Renal cortical epithelial cell (primary cell): ENCODE measurements at places on chromosomes 7 and 10.

DNA sequence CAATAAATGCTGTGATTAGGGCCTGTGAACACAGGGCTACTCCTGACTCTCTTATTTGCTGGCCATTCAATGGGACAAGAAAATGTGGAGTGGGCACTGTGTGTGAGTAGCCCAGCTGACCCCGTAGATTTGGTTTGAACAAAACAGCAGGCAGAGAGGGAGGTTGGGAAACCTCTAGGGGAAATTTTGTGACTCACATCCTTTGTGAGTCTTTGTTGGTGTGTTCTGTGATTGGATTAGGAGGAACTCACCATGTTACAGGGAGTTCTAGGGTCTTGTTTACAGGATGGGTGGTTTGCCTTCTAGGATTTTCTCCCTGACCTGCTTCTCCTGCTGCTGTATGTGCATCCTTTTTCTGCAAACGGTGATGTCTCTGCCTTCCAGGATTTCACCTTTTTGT lies 128.3 kb upstream of the MKI67 start:
- peak; percentile 27 for DNase-seq

DNA sequence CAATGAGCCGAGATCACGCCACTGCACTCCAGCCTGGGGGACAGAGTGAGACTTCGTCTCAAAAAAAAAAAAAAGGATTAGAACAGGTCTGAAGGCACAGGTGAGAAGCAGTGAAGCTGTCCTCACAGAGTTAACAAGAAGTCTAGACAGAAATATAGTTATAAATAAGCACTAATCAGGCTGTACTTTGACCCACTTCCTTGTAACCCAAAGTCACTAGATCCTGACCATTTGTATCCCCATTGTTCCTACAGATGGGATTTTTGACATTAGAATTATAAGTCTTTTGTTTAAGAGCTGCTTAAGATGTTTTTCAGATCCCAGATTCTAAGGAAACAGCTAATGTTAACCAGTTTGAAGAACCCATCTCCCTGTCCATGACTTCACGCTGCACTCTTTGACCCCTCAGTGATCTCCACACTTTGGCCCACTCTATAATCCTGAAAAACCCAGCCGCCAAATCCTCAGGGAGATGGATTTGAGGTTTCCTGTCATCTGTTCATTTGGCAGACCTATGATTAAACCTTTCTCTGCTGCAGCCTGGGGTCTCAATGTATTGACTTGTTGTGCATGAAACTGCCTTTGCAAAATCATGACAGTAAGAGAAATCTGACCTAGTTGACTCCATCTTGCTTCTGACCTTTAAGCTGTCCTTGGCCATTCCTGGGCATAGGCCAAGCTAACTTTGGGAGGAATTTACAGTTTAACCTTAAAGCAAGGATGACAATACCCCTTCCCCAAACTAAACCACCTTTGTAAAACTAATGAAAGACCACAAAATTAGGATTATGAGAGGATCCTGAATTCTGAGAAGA lies 11.4 kb downstream of the SSMEM1 start:
- no peak for DNase-seq

- no peak for DNase-seq
These were observed 2.6 kb upstream of the TMEM130 start for GRCh38 chr7:98872328-98872924.

DNA sequence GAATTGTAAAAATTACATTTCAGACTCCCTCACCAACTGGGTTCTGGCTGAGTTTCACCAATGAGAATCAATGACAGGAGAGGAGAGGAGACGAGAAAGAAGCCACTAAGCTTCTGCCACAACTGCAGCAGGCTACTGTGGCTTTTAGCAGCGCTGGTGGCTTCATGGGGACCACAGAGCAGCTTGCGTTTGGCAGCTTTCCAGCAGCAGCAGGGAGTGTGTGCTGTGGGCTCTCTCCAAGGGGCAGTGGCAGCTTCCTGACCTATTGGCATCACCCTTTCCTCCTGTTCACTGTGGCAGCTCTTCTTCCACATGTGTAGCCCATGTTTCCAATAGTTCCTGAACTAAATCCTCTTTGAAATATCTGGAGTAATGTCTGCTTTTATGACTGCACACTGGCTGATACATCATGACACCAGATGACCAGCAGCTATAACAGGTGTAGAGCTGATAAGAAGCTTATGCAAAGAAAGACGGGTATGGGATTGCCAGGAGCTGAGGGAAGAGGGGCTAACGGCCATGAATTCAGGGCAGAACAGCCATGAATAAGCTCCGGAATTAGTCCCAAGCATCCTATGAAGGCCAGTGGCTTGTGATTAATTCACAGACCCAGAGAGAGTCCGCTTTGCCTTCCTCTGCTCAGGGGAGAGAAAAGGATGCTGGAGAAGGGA lies 46.8 kb downstream of the KCNH2 start:
- DNase-seq = no peak

DNA sequence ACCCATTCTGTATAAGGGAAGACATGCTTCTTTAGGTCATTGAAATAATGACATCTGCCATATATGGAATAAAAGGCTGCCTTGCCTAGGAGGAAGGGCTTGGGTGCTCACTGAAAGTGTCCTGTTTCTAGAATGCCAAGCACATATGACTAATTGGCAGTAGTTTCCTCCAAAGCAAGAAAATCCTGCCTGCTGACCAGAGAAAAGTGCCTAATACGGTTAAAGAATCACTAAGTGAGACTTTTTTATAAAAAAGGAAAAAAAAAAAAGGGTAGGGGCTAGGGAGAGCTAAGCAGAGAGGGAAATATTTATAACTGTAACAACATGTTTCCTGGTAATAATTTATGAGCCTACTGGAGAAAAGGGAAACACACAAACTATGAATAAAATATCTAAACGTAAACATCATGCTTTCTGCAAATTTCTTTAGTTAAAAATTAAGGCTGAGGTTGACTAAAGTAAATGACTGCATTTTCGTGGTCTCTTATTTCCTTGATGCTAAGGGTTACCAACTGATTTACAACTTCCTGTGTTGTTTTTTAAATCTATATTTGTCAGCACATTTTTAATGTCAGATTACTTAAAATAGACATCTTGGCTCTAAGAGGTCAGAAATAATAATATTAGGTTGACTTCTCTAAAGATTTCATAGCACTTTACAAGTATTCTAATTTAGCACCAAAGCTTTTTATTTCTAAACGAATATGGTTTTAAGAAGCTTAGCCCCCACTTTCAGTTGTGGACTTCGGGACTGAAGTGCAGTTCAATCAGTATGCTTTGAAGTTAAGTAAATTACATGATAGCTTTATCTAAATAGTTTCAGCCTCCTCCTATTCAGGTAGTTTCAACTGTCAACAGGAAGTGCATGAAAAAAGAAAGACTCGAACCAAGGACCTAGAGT lies 89.6 kb downstream of the CABCOCO1 start:
- DNase-seq = peak; percentile 98

DNA sequence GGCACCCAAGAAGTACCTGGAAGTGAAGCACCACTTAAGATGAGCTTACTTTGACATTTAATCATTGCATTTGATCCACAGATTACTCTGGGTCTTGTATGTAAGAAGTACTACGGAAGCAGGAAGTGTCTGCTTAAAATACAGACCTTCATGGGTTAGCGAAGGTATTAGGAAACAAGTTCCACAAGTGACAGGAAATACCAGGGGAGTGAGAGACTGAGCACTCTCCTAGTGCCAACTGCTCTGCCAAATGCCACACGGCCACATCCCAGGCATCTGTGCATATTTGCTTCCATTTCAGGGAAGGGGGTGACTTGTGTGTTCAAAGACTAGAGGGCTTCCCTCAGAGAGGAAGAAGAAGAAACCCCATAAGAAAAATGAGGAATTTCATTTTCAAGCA lies 57.2 kb upstream of the ANK3 start:
- DNase-seq = peak; percentile 68

DNA sequence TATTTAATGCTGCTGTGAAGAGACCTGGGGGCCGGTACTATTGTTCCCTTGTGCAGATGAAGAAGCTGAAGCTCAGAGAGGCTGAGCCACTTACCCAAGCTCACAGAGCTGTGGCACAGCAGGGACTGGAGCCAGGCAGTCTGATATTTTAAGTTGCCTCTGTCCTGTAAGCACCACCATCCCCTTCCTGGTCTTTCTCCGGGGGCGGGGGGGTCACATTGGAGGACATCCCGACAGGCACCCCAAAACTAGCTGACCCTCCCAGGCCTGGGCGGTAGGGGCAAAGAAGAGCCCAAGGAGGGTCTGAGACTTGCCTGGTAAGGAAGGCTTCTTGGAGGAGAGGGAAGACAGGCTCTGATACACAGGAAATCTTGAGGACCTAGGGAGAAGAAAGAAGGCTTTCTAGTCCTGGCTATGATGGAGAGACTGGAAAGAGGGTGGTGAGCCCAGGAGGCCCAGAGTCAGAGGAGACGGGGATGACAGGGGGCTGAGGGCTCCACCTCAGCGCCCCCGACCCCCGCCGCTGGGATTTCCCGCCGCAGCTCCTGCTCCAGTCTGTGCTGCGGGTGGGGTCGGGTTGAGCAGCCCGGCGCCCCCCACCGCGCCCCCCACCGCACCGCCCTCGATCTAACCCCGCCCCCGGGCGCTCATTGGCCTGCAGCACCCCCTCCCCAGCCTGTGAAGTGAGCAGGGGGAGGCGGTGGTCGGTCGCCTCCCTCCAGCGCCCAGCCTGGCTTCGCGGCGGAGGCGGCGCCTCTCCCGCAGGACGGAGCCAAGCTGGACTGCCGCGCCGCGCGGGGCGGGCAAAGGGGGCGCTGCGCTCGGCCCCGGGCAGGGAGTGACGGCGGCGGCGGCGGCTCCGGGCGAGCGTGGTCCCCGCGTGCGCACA lies at the start of gene ADCYAP1R1:
Gene ADCYAP1R1, plus strand, starts transcription at position 711 of the 889 bp plus-strand sequence. CDS start 10,957 bp downstream, outside the sequence.
- DNase-seq = no peak

- DNase-seq = no peak
These were observed 64.5 kb downstream of the PALS2 start for GRCh38 chr7:24637706-24638105.

GRCh38 chr7:111803015-111803758 lies 240.9 kb upstream of the IMMP2L start:
- DNase-seq = peak; percentile 34

DNA sequence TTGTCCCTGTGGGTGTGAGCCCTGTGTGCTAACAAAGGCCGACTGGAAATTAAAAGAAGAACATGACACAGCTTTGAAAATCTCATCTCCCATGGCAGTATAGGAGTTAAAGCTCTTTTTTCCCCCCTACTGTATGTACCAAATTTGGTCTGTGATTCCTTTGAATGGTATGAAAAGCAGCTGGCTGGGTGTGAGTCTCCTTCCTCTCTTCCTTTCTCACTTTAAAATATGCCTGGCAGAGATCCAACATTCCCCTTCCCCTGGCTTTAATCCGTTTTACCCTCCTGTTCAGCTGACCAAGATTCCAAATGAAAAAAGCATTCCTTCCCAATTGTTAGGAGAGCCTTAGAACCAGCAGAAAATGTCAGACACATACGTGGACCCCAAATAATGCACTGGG lies 225.0 kb upstream of the CELF2 start:
- peak; percentile 89 for DNase-seq

DNA sequence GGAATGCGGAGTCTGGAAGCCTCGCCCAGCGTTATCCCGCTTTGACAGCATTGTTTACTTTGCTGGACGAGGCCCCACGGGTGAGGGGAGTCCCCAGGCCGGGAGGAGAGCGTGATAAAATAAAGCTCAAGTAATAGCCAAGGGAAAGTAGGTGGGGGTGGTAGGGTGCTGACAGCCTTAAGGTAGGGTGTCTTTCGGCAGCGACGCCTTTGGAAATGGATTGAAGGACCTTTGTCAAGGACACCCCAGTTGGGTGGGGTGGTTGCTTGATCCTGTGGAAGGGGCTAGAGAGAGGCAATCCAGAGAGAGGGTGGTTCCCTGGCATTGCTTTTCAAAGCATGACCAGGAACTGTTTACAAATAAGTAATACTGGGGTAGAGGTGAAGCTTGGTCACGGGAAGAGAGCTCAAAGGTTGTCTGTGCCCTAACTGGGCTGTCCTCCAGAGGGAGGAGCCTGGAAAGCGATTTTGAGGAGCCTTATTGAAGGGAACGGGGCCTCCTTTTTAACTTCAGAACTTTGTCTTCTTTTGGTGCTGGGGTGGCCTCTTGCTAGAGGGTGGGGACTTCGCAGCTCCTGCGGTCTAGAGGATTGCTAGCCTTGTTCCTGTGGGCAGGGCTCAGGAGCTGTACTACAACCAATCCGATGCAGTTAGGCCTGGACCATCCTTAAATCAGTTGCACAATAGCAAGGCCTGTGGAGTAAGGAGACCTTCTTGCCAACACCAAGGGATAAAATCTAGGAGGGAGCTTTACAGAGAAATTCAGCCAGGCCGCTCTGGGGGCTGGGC lies 1.3 kb downstream of the EIF4EBP2 start:
- DNase-seq = peak; percentile 94

DNA sequence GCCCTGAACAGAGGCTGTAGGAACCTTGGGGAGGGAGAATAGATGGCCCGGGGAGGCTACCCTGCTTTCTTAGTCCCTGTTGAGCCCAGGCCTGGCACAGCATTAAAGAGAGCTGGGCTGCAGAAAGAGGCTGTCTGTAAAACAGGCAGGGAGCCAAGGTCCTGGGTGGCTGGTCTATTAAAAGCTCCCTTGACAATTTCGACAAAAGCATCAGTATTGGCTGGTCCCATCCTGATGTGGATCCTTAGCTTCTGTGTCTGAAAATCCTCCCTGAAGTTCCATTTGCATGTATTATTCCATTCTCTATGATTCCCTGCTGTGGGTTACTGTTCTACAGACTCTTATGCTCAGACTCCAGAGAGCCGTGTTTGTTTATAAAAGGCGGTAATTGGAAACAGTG lies 158.5 kb downstream of the GALNT17 start:
- DNase-seq = no peak

DNA sequence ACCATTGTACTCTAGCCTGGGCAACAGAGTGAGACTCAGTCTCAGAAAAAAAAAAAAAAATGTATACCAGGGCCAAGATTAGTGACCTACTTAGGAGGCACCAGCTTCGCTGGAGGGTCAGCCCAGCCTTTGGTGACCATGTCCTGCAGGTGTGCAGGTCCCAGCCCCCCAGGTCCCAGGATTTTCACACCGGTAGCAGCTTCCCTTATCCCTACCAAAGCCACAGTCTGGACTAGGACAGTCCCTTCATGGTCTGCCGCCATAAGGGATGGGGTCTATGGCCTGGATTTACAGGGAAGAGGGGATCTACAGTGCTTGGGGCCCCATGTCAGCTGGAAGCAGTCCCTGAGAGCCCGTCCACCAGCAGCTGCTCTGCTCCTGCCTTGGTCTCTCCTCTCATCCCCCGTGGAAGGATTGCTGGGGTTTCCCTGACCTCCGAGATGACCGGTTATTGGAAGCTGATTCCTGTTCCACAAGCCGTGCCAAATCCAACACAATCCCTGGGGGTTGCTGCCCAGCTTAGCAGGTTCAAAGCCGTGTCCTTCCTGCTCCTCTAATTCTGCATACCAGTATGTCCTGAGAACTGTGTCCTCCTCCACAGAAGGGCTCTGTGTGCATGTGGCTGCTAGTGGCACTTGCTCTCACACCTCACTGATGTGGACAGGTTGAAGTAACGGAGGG lies 11.0 kb upstream of the NDUFB2 start:
- no peak for DNase-seq

GRCh38 chr10:78301481-78301880 lies 267.8 kb downstream of the RPS24 start:
- DNase-seq = no peak

GRCh38 chr10:34374356-34375045 lies 440.6 kb downstream of the PARD3 start:
- DNase-seq = no peak

GRCh38 chr7:20330928-20331909 lies 519 bp downstream of the ITGB8 start:
- DNase-seq = no peak
